IPS-NIHi11 (cell line): ENCODE measurements at places on chromosomes 3 and 15.

DNA sequence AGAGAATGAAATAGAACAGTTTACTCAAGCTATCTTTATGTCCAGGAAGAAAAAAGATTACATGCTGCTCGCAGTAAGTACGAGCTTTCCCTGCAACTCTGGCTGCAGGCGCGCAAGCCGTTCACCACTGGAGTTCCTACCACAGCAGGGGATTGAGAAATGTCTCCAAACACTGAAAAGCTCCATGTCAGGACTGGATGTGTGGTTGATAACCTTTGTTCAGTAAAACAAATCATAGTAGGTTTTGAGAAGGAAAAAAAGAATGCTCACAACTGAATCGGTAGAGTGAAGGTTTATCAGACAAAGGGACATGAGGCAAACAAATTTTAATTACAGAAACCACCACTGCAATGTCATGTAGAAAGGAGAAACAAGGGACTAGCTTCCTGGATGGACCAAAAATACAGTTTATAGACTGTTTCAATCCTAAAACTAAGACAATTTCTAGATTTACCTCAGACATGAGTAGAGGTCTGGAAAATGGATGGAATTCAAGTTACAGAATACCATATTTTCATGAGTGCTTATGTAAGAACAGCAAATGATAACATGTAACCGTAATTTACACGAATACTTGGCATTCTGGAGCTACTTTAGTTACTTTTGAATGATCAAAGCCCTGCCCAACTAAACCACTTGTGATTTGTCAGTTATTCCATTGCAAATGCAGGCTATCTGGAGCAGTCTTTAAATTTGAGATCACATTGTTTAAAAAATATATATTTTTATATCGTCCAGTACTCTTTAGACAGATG lies 471.1 kb downstream of the SHQ1 start:
- no peak for DNase-seq

DNA sequence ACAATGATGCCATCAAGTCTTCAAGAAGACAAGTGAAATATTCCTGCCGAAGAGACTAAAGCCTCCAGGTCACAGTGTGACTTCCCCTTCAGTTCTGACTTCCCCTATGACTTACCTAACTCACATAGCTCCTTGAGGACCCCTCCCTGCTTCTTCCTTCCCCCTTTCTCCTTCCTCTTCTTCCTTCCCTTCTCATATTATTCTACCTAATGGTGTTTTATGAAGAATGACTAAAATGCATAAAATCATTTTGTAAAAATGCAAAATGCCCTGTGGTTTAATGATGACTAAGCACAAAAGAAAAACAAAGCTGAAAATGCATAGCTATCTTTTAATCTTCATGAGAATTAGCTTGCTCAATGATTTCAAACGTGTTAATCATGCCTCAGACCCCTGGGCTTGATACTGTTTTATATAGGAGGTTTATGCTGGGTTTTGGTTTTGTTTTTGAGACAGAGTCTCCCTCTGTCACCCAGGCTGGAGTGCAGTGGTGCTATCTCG lies 26.1 kb upstream of the TM4SF4 start:
- DNase-seq: no peak

DNA sequence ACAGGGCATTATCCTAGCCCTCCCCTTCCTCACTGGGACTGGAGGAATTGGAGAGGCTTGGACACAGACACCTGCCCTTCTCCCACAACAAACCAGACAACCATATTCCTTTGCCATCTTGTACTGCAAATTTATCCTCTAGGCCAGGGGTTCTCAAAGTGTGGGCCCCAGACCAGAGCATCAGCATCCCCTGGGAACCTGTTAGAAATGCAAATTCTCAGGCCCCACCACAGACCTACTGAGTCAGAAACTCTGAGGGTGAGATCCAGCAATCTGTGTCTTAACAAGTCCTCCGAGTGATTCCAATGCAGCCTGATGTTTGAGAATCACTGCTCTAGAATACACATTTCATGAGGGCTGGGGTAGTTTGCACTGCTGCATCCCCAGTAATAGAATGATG lies 115.4 kb downstream of the OXNAD1 start:
- DNase-seq: no peak

GRCh38 chr15:98596885-98597392 lies 51.4 kb upstream of the IGF1R start:
- DNase-seq: no peak

GRCh38 chr15:93289941-93290617 lies 201.1 kb upstream of the RGMA start:
- no peak for DNase-seq

GRCh38 chr3:18237251-18238005 lies 187.7 kb downstream of the SATB1 start:
- DNase-seq: no peak

DNA sequence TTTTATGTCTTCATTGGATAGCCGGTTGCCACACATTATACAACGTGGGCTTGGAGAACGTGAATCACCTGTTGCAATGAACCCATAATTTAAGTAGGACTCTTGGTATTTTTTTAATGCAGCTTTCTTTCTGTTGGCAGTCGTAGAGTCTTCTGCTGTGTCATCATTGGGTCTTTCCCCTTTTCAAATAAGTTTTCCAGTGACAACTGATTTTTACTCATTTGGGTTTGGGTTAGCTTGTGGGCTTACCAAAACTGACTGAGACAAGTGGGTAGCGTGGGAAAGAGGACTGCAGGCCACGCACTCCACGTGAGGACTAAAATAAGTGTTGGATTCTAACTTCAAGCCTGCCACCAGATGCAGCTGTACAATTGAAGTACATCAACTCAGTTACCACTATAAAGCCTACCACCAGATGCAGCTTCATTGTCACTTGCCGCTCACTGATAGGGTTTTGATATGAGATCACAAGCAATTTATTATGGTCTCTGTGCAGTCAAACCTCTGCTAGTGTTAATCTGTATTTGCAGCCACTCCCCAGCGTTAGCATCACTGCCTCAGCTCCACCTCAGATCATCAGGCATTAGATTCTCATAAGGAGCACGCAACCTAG lies 6.4 kb upstream of the CAPN7 start:
- DNase-seq: no peak

DNA sequence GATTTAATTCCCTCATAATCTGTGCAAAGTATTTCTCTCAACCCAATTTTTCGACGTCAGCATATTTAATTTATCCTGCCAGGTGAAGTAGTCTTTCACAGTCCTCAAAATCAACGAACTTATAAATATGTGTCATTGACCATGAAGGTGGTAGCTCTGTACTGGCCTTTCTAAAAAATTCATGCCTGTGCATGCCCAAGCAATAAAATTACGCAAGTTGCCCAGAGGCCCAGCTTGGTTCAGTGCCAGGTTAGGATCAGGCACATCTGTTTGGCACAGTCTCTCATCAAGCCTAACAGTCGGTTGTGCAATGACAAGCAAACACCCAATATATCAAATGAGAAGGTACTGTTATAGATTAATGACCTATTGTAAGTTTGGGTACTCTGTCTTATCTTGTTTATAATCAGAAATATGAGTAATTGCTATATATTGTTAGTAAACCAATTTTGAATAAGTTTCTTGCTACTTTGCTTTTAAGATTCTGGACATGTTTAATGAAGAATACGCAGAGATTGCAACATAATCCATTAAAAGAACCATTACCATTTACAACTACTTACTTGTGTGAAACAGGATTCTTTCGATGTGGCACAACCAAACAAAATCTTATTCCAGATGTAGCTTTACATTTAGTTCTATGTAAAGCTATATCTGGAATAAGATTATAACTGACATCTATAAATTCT lies 159.0 kb upstream of the IL12A start:
- no peak for DNase-seq

GRCh38 chr15:90270502-90271150 lies 5.2 kb downstream of the NGRN start:
- no peak for DNase-seq

DNA sequence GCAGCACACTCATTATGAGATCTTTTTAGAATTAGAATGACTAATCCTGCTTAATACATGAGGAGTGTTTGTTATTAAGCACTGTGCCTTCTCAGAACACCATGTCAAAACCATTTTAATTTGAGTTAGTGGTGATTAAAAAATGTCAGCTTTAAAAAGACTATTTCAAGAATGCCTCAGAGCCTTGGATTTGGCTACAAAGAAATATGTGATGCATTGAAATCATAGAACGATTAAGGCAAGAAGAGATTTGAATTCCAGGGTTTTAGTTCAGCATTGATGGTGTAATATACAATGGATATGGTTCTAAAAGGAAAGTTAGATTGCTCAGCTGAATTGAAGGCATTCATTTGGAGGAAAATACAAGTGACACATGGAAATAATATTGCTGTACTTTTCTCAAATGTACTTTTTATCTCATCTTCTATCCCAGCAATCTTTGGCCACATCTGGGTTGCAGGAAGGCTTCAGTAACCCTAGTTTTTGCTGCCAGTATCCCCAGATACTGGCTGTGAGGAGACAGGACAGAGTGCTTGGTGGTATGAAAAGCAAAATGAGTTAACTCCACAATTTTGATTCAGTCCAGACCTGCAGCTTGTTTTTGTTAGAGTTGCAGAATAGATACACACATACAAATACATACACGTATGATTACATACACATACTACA lies 303.8 kb downstream of the CLSTN2 start:
- no peak for DNase-seq

DNA sequence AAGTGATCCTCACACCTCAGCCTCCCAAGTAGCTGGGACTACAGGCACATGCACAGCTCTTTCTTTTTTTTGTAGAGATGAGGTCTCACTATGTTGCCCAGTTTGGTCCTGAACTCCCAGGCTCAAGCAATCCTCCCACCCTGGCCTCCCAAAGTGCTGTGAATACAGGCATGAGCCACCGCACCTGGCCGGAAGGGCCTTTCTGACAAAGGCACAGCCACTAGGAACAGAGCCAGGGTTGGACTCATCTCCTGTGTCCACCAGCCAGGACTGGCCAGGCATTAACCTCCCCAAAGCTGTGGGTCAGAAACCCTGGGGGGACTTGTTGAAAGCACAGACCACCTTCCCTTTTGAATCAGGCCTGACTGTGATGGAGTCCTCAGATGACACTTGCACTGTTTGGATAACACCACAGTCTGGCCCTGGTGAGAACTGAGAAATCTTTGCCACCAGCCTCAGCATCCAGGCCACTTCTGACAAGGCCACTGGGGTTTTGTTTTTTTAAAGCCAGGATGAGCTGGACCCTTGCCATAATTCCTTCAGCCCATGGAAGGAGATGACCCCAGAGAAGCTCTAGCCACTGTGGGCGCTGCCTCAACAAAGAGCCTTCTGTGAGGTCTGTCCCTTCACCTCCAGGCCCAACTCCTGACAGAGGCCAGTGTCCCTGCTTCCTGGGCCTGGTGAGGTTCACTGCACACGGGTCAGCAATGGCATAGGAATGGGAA lies 4.8 kb downstream of the TKT start:
- DNase-seq: no peak
